ENCODE measurements at places on chromosomes 7 and 10. TPM values are rescaled to one million over a fixed set of nuclear protein-coding genes. Genes with fewer than 3 reads are reported as not detected.

Gene CNOT4
- total RNA-seq: 20.7 TPM

Gene LRRN3
- 26.9 TPM for total RNA-seq

GRCh38 chr10:32923849-32924248, 34.2 kb downstream of the ITGB1 start:
- no peak for DNase-seq

Gene FOXI2
- not detected for total RNA-seq

Gene CALD1
- 202 TPM for total RNA-seq

GRCh38 chr7:24899905-24900304, 80.1 kb downstream of the OSBPL3 start:
- no peak for DNase-seq

DNA sequence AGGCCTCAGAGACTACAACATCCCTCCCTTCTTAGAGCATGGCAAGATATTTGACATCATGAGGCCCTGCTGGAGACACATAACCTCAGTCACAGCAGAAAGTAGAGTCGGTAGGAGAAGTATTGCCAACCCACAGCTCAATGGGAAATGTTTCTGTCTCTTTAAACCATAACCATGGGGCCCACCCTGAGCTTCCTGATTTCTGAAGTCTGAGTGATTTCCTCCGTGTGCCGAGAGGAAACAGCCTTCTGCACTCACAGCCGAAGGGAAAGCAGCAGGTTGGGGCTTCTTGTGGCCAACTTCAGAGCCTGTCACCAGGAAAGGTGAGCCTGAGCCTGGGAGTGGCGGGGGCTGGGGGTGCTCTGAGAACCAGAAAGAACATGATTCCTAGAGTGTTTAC, at the start of gene GIMAP1:
TSS of gene GIMAP1 (plus strand) at position 246 of the 400 bp plus-strand sequence. CDS start 2,435 bp downstream, outside the sequence.
- no peak for DNase-seq

GRCh38 chr7:108345710-108346336, 110.4 kb downstream of the NRCAM start:
- no peak for DNase-seq

DNA sequence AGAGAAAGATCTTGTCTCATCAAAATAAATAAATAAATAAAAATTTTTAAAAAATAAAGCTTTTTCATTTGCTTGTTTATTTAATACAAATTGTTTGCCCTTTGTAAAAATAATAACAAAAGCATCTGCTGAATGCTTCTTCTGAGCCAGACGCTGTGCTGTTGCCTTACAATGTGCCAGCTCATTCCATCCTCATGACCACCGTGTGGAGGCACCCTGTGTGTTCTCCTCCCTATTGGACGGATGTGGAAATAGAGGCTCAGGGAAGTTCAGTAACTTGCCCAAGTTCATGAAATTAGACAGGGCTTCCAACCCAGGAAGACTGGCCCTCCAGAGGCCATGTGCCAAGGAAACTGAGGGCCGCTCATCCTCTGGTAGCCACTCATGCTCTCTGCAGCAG, 120.6 kb downstream of the SH3PXD2A start:
- DNase-seq: no peak

DNA sequence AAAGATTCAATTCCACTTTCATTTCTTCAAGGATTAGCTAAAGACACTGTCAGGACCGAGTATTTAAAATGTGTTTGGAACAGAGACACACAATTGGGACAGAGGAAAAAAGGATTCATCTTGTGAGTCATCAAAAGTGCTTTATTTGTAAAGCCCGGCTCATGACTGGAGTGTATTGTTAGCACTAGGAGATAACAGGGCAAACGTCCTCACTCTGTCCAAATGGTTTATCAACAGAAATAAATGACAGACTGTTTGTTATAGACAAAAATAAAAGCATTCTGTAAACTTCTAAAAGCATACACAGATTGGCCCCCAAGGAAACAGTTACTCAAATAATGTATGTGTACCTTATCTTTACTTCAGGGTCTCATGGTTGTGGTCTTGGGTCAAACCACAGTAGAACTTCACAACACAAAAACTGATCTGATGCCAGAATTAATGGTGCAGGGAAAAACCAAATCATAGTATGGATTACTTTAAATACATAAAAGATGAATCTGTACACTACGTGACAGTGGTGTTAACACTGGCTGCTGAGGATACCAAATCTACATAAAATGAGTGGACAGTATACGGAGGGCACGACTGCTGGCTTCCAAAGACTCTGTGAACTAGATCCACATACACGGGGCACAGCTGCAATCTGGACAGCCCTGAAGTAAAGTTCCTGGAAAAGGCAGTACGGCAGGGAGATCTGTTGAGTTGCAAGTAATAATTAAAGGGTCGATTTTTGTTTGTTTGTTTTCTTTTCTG, 179.4 kb downstream of the PIP4K2A start:
- DNase-seq: peak; percentile 12

DNA sequence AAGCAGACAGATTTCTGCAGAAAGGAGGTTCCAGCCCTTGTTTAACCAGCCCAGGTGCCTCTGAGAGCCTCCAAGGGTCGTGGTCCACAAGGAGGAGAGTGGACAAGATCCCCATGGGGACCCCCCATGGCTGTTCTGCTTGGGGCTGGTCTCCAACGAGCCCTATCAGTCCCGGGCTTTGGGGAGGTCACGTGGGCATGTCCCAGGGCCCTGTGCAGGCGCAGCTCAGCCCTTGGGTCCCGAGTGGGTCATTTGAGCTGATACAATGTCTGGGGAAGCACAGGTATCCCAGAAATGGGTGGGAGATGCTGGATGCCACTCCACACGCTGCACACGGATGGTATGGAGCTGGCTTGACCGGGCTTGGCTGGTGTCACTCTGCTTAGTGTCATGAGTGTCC, 57.8 kb downstream of the NPTX2 start:
- DNase-seq: no peak

Gene SLC29A4
- total RNA-seq: 4.4 TPM

DNA sequence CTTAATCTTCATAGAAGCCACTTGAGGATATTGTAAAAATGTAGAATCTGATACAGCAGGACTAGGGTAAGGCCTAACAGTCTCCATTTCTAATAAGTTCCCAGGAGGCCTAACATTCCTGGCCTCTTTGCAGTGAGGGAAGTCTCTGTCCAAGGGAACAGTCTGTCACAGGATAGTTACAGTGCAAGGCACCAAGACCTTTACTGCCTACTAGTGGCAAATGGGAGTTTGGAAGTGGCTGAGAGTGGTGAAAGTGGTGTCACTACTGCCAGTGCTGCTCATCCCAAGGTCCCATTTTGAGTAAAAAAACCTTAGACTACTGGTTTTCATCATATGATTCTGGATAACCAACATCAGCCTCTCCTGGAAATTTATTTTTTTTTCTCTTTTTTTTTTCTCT, 619.5 kb upstream of the SEMA3D start:
- no peak for DNase-seq

Gene SEC61G
- total RNA-seq: 1,174 TPM

All from myocyte (in vitro differentiated cells).